ENCODE measurements at places on chromosomes 7 and 10.

DNA sequence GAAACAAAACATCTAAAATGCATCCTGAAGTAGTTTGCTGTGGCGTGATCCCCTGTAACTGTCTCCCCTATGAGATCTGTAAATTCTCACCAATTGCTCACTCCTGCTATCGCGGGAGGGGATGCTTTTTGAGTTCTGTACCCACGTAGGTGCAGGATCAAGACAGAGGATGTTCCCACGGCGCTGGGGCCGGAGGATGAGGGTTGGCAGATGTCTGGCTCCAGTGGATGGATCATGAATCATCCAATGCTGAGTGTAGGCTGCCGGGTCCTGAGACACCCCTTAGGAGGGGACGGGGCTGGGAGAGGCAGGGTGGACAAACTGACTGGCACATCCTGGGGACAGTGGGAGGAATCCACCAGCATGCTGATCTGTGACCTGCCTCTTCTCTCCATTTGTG is 224.4 kb downstream of the USP6NL start:
- no peak for DNase-seq

GRCh38 chr10:33056828-33057596 is 99.0 kb upstream of the ITGB1 start:
- DNase-seq, result no peak

DNA sequence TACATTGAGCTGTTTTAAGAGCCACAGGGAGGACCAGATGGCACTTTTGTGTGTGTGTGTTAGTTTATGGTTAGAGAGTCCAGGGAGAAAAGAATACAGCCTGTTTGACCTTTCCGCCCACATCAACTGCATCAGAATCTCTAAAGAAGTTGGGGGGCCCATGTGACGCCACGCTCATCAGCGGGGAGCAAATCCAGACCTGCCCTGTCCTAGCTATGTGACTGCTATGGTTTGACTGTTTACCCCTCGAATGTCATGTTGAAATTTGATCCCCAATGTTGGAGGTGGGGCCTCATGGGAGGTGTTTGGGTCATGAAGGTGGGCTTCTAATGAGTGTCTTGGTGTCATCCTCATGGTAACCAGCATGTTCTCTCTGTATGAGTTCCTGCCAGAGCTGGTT is 128.0 kb downstream of the ADRA2A start:
- DNase-seq, result no peak

DNA sequence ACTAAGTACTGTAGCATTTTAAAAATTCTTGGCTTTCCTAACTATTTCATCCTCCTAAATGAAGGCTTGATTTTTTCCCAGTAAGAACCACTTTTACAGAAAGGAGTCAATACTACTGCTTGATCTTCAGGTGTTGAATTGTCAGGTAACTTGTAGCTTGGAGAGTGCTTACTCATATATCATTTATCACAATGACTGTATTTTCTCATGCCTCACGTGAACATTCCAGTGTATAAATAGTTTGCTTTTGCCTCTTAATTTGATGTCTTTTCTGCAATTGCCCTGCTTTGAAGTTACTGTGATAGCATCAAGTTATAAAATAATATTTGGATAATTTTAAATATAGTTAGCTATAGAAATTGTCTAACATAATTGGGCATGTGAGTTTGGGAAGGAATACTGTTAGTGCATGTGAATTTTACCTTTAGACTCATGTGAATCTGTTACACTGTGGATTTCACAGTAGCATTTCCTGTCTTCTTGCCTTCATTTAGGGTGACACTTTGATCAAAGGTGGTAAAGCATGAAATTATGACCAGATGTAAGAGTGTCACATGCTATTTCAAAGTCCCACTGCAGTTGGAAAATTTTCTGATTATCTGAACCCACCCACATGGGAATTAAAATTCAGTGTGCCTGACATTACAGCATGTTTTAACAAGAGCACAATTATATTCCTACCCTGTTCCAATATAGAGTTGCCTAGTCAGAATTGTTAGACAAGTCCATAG is 962.8 kb downstream of the DNAJB9 start:
- DNase-seq, result no peak

DNA sequence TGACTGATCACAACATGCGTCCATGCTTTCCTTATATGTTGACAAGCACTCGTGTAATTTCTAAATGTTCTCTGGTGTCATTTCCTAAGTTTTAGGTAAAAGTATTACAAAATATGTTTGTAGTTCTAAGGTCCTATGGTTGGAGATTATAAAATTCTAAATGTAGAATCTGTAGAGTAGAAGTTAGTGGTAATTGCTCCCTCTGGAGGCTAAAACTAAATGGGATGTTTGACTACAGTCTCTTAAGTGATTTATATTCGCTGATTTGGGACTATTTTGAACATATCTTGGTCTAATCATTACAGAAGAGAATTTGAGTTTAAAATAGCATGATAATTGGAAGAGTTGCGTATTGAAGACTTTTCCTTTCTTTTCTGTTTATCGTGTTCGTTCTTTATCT is 74.1 kb downstream of the ZMYND11 start:
- DNase-seq, result no peak

DNA sequence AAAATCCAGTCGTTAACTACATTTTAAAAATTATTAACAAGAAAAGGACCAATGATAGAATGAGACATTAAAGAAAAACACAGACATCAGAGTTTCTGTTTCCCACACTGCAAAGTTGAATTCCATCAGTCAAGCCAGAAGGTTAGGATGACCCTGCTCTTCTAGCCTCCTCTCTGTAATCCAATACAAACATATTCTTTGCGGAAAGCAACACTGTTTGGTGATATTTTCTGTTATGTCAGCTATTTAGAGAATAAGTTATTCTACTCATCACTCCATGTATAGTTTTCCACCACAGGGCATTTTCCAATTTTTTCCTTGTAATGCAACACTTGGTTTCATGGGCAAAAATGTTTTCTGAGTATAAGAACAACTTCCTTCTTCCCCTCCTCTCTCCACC is 152.3 kb downstream of the EVX1 start:
- no peak for DNase-seq

DNA sequence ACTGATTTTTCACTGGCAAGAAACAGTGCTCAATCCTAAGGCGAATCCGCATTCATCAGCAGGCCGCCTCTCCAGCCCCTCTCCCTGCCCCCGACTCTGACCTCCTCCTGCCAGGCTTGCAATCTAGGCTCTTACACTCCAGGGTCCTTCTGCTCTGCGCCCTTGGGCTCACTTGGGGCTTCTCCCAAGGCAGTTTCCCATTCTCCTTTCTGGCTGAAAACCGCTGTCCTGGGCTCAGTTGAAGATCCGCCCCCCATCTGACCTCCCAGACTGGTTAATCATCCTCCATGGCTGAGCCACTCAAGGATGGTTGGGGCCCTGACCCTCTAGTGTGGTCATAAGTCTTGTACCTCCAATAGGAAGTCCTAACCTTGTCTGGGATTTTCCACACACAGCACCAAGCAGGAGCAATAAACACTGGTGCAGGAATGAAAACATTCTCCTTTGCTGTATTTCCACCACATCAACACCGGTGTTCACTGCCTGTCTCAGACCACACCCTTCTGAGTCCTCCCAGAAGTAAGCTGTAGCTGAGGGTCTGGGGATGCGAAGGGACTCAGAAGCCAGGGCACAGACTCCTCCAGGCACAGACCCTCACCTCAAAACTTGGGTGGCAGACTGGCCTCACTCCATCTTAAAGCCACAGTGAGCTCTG is 42.4 kb downstream of the TNS3 start:
- no peak for DNase-seq

- no peak for DNase-seq
Observed at GRCh38 chr10:88064608-88065382, 201.4 kb downstream of the PTEN start.

- no peak for DNase-seq
Observed at GRCh38 chr7:34121366-34121765, 216.0 kb downstream of the BMPER start.

- DNase-seq, result no peak
Observed at GRCh38 chr7:42768045-42768444, 143.8 kb downstream of the C7orf25 start.

GRCh38 chr7:47149208-47149839 is 432.6 kb downstream of the TNS3 start:
- DNase-seq, result no peak

- no peak for DNase-seq
Observed at GRCh38 chr10:22581461-22581860, 132.9 kb downstream of the PIP4K2A start.

DNA sequence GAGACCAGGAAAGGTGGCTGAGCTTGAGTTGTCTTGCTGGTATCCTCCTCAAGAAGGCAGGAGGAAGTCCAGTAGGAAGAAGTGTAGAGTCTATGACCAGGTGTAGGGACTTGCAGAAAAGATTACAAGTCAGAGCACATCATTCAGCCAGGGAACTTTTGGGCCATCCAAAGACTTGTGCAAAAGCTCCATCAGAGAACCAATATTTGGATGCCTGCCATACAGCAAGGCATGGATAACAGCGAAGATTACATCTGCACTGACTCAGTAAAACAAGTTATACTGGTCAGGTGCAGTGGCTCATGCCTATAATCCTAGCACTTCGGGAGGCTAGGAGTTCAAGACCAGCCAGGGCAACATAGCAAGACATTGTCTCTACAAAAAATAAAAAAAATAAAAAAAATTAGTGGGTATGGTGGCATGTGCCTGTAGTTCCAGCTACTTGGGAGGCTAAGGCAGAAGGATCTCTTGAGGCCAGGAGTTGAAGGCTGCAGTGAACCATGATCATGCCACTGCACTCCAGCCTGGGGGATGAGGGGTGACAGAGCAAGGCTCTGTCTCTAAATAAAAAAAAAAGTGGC is 13.2 kb upstream of the NMT2 start:
- DNase-seq, result no peak

DNA sequence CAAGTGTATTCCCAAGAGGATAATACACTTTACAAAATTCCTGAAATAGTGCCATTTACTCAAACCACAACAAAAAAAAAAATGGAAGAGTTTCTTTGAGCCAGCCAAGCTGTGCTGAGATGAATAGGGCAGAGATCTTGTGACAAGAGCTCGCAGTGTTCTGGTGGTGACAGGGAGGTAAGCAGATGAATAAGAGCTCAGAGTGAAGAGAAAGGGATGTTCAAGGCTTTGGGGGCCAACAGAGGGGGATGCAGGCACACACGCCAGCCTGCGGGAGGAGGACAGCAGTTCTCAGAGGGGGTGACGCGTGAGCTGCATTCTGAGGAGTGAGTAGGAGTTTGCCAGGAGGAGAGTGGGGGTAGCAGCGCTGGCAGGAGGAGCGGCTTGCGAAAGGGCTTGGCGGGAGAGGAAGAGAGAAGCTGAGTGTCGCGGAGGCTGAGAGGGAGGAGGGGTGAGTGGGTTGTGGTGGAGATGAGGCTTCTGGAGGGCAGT is 194.4 kb upstream of the IMMP2L start:
- DNase-seq, result no peak

DNA sequence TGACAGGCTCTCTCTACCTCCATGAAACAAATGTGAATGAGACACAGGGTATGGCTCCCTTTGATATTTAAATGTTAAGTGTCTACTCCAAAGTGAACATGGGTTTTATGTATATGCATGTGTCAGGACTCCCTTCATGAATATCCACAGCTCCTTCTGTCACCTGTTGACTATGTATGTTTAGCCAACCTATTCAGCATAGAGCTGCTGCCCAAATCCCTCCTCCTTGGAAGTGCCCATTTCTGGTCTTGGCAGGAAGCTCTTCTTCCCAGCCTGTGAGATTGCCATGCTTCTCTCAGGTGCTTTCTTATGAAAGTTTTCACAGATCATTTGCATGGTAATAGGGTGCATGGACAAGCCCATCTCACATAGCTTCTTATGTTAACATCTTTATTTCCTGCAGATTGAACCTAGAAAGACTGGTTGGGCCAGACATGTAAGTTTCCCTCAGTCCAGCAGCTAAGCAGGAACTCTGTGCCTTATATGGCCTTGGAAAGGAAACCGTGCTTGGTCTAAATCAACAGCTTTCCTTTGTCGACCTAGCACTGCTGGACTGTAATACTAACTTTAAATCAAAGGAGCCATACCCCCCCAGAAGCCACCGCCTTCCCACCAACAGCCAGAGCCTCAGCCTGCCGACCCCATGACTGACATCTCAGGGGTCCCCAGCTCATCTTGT is 288.9 kb downstream of the ADARB2 start:
- no peak for DNase-seq

DNA sequence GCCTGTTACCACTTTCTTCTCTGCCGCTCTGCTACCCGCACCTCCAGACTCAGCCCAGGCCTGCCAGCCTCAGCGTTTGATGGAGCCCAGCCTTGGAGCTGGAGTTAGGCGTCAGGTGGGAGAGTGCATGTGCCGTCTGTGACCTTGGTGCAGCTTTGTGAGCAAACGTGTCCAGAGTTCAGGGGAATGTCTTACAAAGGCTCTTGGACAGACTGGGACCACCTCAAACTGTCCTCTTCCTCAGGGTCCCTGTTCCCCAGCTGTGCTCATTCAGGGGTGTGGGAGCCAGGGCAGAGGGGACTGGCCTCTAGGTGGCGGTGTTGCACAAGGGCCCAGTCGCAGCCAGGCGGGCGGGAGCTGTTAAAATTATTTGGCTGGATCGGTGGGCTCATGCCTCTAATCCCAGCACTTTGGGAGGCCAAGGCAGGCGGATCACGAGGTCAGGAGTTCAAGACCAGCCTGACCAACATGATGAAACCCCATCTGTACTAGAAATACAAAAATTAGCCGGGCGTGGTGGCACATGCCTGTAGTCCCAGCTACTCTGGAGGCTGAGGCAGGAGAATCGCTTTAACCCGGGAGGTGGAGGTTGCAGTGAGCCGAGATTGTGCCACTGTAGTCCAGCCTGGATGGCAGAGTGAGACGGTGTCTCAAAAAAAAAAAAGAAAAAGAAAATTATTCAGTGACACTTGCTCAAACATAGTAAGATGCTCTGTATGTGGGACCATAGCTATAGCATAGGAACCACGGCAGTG is 89.2 kb downstream of the ADCY1 start:
- no peak for DNase-seq

DNA sequence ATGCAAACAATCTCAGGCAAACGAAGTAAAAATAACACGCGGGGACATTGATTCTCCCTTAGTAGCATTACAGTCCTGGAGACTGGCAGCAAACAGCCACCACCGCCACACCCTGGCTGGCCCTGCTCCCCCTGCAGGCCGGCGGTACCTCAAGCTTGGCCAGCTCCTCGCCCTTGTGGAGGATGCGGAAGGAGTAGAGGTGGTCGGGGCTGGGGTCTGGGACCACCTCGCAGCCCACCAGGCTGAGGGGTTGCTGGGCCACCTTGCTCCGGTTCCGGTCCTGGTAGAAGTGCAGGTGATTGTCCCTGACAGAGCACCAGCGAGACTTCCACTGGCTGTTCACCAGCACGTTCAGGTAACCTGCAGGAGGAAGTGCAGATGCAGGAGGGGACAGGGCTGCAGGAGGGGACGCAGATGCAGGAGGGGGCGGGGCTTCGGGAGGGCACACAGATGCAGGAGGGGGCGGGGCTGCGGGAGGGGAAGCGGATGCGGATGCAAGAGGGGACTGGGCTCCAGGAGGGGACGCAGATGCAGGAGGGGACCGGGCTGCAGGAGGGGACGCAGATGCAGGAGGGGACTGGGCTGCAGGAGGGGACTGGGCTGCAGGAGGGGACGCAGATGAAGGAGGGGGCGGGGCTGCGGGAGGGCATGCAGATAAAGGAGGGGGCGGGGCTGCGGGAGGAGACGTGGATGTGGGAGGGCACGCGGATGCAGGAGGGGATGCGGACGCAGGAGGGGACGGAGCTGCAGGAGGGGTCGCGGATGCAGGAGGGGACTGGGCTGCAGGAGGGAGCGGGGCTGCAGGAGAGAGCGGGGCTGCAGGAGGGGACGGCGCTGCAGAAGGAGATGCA is 65.7 kb downstream of the VWA2 start:
- peak; percentile 20 for DNase-seq

- DNase-seq, result no peak
Observed at GRCh38 chr7:26508481-26508880, 216.8 kb downstream of the SNX10 start.

All from stimulated activated CD4-positive, alpha-beta T cell treated with anti-CD3 and anti-CD28 coated beads, TNF-alpha, amount 100 ng/mL, for 1 hour (primary cell).